ENCODE measurements at places on chromosomes 11 and 22.

DNA sequence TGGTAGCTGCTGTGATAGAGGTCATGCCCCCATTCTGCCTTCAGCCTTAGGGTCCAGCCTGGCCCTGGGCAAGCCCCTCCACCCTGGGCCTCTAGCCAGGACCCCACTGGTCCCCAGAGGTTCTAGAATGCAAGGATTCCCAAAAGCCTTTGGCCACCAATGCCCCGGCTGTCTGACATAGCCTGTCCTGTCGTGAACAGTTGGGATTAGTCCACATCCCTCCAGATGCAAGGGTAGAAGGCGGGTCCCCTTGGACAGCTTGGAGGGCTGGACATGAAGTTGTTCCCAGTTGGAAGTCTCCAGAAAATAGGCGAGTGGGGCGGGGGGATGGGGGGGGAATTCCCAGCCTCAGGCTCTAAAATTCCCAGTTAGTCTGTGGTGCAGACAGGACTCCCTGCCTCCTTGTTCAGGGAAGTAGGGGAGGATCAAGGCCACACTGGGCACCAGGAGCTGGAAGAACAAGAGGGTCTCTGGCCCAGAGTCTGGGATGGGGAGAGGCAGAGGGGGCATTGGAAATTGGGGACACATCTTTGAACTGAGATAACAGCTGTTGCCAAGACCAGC lies 5.2 kb upstream of the ADORA2A start:
- DNase-seq, result no peak

- DNase-seq, result no peak
Measured at GRCh38 chr11:15871904-15872626, 484.3 kb downstream of the SOX6 start.

DNA sequence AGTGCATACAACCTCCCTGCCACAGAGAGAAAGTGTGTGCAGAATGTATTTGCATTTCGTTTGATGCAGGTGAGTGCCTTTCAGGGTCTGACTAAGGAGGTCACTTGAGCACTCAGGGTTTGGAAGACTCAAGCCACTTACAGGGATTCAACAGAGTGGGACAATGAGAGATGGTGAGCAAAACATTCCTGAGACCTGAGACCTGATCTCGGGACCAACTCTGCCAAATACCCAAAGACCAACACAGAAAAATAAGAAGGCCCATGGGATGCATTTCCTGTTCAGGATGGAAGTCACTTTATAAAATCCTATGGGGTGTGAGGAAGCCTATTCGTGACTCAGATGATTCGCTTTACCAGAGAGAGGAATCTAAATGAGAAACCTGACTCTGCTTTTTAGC lies 65.2 kb upstream of the LARGE1 start:
- DNase-seq, result no peak

- DNase-seq, result no peak
Measured at GRCh38 chr11:2955906-2956476, 26.8 kb upstream of the PHLDA2 start.

DNA sequence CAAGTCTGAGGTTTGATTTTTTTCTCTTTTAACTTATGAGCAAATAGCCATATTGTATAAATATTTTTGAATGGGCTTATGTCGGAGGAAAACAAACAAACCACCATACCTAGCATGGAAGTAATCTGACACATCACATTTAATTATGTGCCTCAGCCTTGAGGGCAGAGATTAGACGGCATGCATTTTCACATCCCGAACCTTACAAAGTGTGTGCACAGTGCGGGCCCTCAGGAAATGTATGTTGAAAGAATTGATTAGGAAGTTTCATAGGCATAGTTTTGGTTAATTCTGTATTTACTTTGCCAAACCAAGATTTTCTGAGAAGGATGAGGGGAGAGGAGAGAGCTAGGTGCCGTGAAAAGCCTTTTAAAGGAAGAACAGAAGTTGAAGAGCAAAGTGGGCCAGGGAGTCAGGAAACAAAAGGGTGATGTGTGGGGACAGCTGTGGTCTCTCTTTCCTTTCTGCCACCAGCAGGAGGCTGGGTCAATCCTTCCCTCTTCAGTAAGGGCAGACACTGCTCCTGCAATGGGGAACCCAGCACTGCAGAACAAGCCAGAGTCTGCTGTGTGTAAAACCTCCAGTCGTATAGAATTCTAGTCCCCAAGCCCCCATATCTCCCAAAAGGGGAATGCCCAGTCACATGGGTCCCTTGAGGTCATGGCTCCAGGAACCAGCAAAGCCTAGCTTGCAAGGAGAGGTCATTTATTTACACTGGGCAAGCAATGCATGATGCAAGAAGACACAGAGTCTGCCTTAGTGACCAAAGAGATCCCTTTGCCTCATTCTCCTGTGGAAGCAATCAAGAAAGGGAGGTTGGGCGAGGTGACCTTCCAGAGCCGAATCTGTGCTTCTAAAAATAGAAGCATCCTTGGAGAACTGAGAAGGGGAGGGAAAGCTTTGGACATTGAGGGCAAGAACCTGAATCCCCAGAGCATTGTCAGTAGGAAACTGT lies 71.1 kb upstream of the OLFML1 start:
- no peak for DNase-seq

DNA sequence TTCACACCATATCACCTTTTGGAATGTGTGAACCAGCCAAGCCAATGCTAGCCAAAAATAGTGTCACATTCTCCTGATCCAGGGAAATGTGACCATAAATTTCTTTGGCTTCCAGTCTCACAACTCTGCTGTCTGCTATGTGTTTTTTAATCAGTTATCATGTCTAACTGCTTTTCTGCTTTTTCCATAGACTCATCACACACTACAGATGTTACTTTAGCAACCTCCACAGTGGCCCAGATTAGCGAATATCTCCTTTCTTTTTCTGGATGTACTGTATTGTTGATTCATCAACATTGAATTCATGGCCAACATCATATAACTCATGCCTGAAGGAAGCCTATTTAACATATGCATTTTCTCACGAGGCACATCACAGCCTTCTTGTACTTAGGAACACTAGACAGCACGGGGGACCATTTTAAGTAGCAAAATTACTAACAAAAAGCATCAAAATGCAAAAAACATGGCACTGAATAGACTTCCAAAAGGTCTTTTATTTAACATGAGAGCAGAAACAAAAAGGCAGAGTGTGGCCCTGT lies 73.1 kb upstream of the POU2AF2 start:
- DNase-seq, result no peak

DNA sequence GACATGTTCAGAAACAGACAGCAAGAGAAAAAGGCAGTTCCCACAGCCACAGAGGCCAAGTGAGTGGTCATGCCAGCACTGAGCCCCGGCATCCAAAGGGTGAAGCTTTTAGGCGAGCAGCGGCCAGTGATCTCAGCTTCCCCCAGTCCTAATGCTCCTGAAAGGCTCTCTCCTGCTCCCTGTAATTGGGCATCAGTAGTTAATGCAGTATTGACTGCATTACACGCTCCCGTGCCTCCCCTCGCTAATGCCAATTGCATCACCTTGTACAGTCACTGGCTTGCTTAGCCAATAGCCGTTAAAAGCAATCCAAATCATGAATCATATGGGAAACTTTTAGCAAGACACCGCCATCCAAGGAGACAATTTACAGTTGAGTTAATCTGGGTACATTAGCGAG lies 4.9 kb downstream of the LMO1 start:
- no peak for DNase-seq

DNA sequence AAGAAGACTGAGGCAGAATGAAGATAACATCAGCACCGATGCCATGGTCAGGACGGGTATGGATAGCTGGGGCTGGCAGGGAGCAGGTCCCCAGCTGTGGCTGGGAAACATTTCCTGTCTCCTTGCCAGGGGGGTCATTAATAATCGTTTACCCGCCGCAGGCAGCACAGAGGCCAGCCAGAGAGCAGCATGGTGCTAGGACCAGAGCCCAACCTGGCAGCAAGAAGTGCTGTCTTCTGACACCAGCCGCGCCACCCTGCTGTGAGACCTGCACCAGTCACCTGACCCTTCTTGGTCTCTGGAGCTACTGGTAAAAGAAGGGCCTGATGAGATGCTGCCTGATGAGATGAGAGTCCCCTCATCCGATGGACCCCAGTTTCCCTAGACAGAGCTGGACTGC lies 36.3 kb downstream of the PDE2A start:
- no peak for DNase-seq

- DNase-seq, result no peak
Measured at GRCh38 chr11:69398529-69399492, 82.7 kb upstream of the LINC01488 start.

GRCh38 chr11:12184699-12185098 lies 74.3 kb downstream of the MICAL2 start:
- DNase-seq, result no peak

GRCh38 chr11:68839911-68840641 lies 1.6 kb downstream of the CPT1A start:
- no peak for DNase-seq
